ENCODE measurements at places on chromosomes 2 and 18.

DNA sequence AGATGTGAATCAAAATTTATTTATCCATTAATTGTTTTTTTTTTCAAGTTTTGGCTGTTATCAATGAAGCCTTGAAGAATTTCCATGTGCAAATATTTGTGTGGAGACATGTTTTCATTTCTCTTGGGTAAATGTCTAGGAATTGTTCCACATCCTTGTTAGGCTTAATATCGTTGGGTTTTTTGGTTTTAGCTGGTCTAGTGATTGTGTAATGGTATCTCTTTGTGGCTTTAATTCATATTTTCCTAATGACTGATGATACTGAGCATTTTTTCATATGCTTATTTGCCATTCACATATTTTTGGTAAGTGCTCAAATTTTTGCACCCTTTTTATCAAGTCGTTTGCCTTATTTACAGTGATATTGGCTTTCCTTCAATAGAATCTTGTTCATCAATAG lies 250.3 kb upstream of the EPHA4 start:
- DNase-seq, result no peak

DNA sequence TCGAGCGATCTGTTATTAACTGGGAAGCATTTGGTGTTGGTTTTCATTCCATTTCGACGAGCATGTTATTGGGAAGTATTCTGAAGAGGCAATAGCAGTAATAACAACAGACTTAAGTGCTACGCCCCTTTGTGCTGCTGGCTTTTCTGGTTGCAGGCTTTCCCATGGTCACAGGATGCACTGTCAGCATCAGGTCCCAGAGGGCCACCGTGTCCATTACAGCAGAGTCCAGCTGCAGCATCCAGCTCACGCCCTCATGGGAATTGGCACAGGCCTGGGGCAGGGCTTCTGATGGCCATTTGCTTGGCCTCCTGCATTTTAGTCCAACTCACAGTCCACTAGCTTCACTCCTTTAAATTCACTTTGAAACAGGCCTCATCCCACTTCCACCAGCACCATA lies 44.4 kb downstream of the BCL2L11 start:
- DNase-seq, result no peak

- DNase-seq, result no peak
These were observed 169.6 kb upstream of the SIX2 start for GRCh38 chr2:45178854-45179253.

DNA sequence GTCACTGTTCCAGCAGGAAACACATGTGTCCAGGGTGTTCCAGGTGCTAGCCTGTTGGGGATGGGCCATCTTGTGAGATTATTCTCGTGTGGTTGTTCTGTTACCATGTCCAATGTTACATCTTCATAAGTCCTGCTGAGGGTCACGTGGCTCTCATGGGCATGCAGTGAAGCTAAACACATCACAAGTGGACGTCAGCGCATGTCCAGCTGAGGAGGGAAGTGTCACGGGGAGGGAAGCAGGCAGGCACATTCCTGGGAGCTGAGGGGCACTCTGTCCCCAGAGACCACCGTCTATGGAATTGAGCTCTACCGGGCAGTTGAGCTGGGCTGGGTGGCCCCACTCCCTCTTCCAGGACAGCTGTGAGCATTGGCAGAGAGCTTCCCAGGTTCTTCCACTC lies 155.3 kb upstream of the TWIST2 start:
- DNase-seq, result no peak

DNA sequence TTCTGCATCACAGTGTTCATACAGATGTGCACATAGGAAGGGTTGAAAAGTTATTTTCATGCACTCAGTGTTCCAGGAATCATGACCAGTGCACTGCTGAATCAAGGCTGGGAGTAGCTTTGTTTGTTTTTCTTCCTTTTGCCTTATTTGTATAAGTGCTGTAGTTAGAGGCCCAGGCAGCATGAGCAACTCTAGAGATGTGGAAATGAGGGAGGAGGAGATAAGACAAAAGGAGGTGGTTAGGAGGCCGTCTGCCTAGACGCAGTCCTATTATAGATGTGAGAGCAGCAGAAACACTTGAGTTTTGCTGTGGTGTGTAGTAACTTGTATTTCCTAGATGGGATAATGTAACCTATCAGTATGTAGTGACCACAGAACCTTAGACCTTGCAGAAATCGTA lies 264.3 kb upstream of the RASGRP3 start:
- no peak for DNase-seq

GRCh38 chr18:43060020-43060419 lies 55.5 kb downstream of the RIT2 start:
- no peak for DNase-seq

DNA sequence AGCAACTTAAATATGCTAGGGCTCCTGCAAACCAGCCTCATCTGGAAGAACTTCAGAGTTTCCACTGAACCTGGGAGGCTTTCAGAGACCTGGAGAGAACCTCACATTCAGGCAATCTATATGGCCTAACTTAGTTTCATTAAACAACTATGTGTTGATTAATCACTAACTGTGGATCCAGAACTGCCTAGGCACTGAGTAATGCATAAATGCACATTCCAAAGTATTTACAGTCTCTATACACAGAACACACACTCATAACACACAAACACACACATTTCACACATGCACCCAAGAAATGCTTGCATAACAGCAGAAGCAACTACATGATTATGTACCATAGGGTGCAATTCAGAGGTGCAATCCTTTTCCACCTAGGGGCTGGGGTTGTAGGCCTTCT lies 552.8 kb downstream of the BCL11A start:
- DNase-seq, result no peak

DNA sequence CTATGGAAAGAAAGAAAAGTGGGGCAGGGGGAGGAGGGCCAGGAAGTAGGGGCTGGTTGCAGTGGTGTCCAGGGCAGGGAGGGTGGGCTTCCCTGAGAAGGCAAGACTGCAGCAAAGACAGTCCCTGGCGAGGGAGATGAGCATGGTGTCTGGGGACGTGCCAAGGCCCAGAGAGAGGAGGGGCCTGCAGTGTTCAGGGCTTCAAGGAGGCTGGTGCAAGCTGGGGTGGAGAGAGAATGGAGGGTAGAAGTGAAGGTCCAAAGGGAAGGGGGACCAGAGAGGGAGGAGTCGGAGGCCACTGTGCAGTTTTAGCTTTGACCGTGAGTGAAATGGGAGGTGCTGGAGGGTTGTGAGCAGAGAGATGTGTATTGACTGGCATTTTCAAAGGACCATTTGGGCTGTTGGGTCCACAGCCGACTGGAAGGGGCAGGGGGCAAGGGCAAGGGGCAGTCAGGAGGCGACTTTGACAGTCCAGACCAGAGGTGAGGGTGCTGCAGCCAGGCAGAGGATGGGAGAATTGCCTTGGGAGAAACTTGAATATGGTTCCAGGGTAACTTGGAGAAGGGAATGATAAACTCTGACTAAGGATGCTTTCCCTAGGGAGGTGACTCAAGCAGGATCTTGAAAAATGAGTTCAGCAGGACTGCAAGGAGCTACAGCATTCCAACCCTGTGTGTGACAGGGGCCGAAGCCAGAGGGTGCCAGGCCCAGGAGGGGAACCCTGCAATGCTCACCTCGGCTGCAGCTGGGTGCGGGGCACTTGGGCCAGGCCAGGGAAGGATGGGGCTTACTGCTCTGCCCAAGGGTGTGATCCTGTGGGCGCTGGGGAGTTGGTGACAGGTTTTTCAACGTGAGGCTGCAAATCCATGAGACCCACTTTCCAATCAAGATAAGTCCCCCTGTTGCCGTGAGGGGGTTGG lies 177.1 kb upstream of the HAAO start:
- DNase-seq, result no peak

DNA sequence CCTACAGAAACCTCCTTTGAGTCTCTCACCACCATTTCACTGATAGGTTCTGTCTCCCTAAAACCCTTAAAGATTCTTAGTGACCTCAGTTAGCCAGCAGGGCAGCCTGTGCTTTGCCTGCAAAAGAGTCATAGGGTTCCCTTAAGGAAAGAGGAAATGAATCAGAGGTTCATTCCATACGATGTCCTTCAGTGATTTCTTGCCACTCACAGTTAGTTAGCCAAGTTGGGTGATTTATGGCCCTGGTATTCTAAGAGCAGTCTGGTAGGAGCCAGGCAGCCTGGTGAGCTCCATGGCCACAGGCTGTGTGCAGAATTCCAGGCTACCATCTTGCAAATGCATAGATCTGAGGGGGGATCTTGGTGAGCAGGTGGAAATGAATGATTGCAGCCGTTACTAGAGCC lies 18.7 kb upstream of the CCBE1 start:
- DNase-seq, result no peak

- no peak for DNase-seq
These were observed 128.7 kb downstream of the RNF144A start for GRCh38 chr2:7045601-7046590.

- no peak for DNase-seq
These were observed 29.0 kb upstream of the TNS1 start for GRCh38 chr2:218031771-218032257.

GRCh38 chr18:47735041-47735702 lies 195.3 kb downstream of the SMAD2 start:
- DNase-seq, result no peak

DNA sequence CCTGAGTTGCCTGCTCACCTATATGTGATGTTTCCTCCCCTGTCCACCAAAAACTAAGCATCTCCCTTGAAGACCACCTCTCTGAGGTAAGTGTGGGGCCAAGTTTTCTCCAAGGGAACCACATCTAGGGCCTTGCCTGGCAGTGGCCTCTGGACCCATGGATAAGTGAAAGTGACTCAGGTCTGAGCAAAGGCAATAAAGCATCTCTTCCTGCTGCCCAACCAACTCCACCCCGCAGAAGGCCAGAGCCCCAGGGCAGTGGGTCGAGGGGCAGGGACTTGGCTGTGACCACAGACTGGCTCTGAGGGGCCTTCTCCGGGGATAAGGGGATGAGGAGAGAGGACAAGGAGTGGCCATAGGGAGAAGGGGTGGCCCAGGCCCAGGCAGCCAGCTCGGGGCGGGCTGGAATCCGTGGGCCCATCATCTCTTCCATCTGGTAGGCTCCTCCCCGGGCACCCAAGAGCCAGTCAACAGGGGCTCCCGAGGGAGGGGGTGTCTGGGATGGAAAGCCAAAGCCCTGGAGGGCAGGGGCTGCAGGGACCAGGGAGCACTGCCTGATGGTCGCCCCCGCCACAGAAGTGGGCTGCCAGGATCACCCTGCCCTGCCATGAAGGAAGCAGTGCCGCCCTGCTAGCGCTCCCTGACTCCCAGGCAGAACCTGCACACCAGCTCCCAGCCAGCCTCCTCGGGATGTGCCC lies 33.4 kb downstream of the EMX1 start:
- DNase-seq, result no peak

GRCh38 chr2:102893870-102894269 lies 132.0 kb downstream of the TMEM182 start:
- DNase-seq, result no peak

- DNase-seq, result no peak
These were observed 72.6 kb downstream of the EMX1 start for GRCh38 chr2:72989770-72990556.

DNA sequence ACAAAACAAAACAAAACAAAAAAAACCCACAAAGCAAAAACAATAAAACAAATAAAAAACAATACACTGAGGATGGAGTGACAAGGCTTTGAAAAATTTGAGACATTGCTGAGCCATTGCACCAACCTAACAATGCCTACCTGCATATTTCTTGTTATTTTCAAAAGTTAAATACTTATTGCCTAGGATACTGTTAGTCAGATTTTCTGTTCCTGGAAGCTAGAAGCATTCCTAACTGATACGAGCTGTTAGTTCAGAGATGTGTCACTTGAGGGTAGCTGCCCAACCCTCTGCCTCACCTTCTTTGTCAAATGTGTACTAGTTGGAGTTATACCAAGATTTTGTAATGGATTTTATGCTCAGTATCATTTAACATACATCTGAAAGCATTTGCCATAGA lies 187.2 kb downstream of the TXNL1 start:
- no peak for DNase-seq

DNA sequence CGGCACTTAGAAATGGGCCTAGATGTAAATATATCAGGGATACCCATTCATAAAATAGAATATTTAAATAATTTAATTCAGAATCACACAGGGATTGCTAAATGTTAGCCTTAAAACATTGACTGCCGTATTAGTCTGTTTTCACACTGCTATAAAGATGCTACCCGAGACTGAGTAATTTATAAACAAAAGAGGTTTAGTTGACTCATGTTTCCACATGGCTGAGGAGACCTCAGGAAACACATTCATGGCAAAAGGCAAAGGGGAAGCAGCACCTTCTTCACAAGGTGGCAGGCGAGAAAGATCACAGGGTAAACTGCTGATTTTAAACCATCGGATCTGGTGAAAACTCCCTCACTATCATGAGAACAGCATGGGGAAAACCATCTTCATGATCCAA lies 223.6 kb upstream of the GULP1 start:
- DNase-seq, result no peak

GRCh38 chr18:56844556-56844955 lies 193.4 kb downstream of the WDR7 start:
- no peak for DNase-seq

- DNase-seq, result no peak
These were observed 79.6 kb downstream of the MSTN start for GRCh38 chr2:189982780-189983394.

GRCh38 chr2:23624378-23624777 lies 239.4 kb downstream of the KLHL29 start:
- no peak for DNase-seq

DNA sequence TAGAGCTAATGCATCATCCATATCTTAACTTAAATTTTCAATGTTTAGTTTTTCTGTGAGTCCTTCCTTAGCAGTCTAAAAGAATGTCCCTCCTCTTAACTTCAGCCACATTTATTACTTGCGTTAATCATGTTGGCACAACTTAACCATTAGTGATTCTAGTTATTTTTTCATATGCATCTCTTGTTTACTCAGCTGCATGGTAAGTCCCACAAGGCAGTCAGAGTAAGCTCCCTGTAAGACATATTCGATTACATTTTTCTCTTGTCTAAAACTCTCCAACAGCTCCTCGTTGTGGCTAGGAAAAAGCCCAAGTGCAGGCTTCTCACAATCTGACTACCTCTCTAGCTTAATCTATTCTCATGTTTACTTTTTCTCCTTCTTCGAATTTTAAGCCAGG lies 2045.3 kb upstream of the PIK3C3 start:
- DNase-seq, result no peak

GRCh38 chr2:102005989-102006885 lies 14.5 kb downstream of the IL1R2 start:
- DNase-seq, result no peak

DNA sequence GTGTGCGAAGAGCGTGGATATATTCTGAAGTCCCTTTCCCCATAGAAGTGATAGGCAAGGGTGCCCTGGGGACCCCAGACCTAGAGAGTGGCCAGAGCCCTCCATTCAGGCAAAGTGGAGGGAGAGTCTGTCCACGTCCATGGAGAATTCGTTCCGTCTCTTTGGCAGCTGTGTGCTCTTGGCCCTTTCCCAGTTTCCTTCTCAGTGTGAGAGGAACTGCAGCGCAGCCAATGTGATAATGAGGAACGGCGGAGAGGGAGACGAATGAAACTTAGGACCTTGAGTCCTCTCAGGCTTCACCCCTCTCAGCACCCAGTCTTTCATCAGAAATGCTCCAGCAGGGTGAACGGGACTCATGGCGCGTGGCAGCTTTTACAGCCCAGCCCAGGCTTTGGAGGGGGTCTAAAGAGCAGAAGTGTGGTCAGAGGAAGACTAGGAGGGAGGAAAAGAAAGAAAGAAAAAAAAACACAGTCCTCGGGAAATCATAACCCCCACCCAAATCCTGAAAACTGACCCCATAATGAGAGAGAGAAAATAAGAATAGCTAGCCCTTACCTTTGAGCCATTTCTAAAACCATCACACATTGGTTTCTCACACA lies 95.0 kb upstream of the RIOK3 start:
- DNase-seq, result no peak

Data from stimulated activated CD8-positive, alpha-beta memory T cell treated with anti-CD3 and anti-CD28 coated beads, Interleukin-7, amount 100 ng/mL, for 1 hour (primary cell).